Suprapubic skin (tissue), 4 donors: ENCODE measurements at places on chromosomes 11 and 22. TPM values are rescaled to one million over a fixed set of nuclear protein-coding genes. Genes with fewer than 3 reads are reported as not detected.

DNA sequence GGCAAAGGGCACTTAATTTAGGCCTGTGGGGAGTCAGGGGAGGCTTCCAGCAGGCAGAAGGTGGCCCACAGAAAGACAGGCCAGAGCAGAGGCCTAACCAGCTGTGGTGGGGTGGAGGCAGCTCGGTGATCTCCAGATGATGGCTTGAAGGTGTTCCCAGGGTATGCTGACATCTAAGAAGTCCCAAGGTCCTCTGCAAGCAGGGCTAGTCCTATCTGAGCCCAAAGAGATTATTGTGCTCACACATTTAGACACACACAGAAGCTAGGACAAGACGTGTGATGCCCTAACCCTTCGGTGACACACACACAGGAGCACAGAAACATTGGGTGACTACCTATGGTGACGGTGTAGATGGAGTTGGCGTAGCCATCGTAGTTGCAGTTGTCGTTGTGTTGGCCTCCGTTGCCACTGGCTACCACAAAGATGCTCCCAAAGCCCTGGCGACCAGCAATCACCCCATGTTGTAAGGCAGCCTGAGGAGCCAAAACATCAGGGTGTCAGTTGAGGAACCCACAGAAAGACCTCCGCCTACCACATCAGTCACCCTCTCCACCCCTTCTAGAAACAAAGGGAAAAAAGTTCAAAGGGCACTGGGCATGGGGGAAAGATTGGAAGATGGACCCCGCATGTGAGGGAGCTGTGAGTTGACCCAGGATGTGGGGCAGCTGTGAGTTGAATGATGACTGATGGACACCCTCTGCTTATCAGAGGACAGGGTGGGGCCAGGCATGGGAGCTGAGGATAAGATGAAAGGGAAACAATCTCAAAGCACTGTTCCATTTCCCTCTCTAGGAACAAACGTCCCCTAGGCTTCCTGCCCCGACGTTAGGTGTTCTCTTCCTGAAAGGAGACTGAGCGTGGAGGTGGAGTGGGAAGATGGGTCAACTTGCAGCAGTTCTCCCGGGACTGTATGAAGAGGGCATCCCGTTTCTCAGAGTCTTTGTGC lies 7.9 kb downstream of the PCSK7 start:
- peak; percentile 44 for DNase-seq

Gene TSGA10IP
- total RNA-seq = not detected

GRCh38 chr11:94424662-94425061 lies 23.4 kb upstream of the GPR83 start:
- DNase-seq = no peak

- no peak for DNase-seq
Measured at GRCh38 chr22:36116127-36116526, 44.4 kb downstream of the APOL3 start.

DNA sequence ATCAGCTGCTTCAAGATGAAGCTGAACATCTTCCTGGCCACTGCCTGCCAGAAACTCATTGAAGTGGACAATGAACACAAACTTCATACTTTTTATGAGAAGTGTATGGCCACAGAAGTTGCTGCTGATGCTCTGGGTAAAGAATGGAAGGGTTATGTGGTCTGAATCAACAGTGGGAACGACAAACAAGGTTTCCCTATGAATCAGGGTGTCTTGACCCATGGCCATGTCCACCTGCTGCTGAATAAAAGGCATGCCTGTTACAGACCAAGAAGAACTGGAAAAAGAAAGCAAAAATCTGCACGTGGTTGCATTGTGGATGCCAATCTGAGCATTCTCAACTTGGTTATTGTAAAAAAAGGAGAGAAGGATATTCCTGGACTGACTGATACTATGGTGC lies 22.2 kb upstream of the BIRC3 start:
- no peak for DNase-seq

Gene PLAAT4
- 4.6 TPM for total RNA-seq

Gene VWCE
- 1.6 TPM for total RNA-seq

GRCh38 chr11:27596802-27597201 lies 90.2 kb upstream of the LIN7C start:
- no peak for DNase-seq

Gene CYP2D6
- total RNA-seq = 2.3 TPM

DNA sequence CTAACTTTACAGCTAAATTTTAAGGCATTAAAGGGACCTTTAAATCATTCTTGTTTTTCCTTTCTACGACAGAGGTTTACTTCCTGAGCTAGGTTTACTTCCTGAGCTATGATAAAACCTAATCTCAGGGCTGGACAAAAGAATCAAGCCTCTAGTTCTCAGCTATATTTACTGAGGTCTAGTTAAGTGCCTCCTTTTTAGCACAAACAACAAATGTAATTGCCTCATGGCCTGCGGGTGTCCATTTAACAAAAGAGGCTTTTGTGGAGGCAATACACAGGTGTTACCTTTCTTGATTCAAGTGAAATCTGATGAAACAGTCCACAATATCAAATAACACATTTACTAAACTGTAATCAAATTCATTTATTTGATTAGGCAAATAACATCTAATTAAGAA lies 67.3 kb downstream of the IMMP1L start:
- no peak for DNase-seq

Gene KCNQ1
- total RNA-seq = 1.7 TPM
